Smooth muscle cell of trachea (primary cell): ENCODE measurements at places on chromosomes 16 and 17. TPM values are rescaled to one million over a fixed set of nuclear protein-coding genes. Genes with fewer than 3 reads are reported as not detected.

TBC1D3E gene
- not detected in 2 replicates for total RNA-seq

CCL17 gene
- total RNA-seq = not detected in 2 replicates

SLC2A4 gene
- total RNA-seq = 0.17 and 0.44 TPM in 2 replicates

LAT gene
- total RNA-seq = 0.99 and 1.5 TPM in 2 replicates

CD7 gene
- 0.66 and 1.3 TPM in 2 replicates for total RNA-seq

BHLHA9 gene
- not detected in 2 replicates for total RNA-seq

FA2H gene
- total RNA-seq = not detected in 2 replicates

ADPRM gene
- 13.7 and 15.5 TPM in 2 replicates for total RNA-seq

HSPB9 gene
- not detected in 2 replicates for total RNA-seq

BAIAP3 gene
- total RNA-seq = 1.5 and 1.9 TPM in 2 replicates

MYH8 gene
- total RNA-seq = not detected in 2 replicates

BAHCC1 gene
- 7.4 and 7.6 TPM in 2 replicates for total RNA-seq

SUZ12 gene
- 10.6 and 26.0 TPM in 2 replicates for total RNA-seq

SPNS3 gene
- not detected in 2 replicates for total RNA-seq

THUMPD1 gene
- 77.8 and 105 TPM in 2 replicates for total RNA-seq

KCNAB3 gene
- total RNA-seq = 0.33 and 0.44 TPM in 2 replicates

SHISA9 gene
- under 0.01 TPM in 1 of 2 replicates, not detected in the other for total RNA-seq

DNAH17 gene
- 0.15 TPM in 1 of 2 replicates, not detected in the other for total RNA-seq

TEKT3 gene
- 0.15 and 0.50 TPM in 2 replicates for total RNA-seq

MSRB1 gene
- 6.1 TPM in 2 replicates for total RNA-seq

CNGB1 gene
- total RNA-seq = not detected in 2 replicates

CX3CL1 gene
- 0.33 and 0.58 TPM in 2 replicates for total RNA-seq

FOXJ1 gene
- 0.17 TPM in 1 of 2 replicates, not detected in the other for total RNA-seq

TPPP3 gene
- total RNA-seq = 1.0 and 2.2 TPM in 2 replicates

MVD gene
- 68.3 and 118 TPM in 2 replicates for total RNA-seq

ABCA10 gene
- 2.8 and 4.7 TPM in 2 replicates for total RNA-seq

ABCC11 gene
- total RNA-seq = 0.33 and 0.44 TPM in 2 replicates

ZACN gene
- total RNA-seq = under 0.01 and 0.15 TPM in 2 replicates

KRTAP9-8 gene
- total RNA-seq = not detected in 2 replicates

PPP1R27 gene
- total RNA-seq = 0.17 TPM in 1 of 2 replicates, not detected in the other

KLHL10 gene
- total RNA-seq = 0.17 and 0.29 TPM in 2 replicates

KIF19 gene
- under 0.01 TPM in 1 of 2 replicates, not detected in the other for total RNA-seq

EVPL gene
- total RNA-seq = under 0.01 TPM in 1 of 2 replicates, not detected in the other

ARHGDIG gene
- 0.73 and 0.99 TPM in 2 replicates for total RNA-seq

DBF4B gene
- 1.8 and 8.6 TPM in 2 replicates for total RNA-seq

KRTAP1-5 gene
- 2.2 TPM in 1 of 2 replicates, not detected in the other for total RNA-seq

HOXB13 gene
- total RNA-seq = not detected in 2 replicates

FLOT2 gene
- total RNA-seq = 57.9 and 64.6 TPM in 2 replicates

C1QTNF8 gene
- total RNA-seq = not detected in 2 replicates

TP53TG3B gene
- total RNA-seq = not detected in 2 replicates

TMEM132E gene
- total RNA-seq = not detected in 2 replicates

STH gene
- not detected in 2 replicates for total RNA-seq

FOXL1 gene
- total RNA-seq = 27.1 and 27.3 TPM in 2 replicates

ZNF205 gene
- 17.6 and 25.1 TPM in 2 replicates for total RNA-seq

TMEM256 gene
- 95.8 and 132 TPM in 2 replicates for total RNA-seq

OR3A3 gene
- total RNA-seq = not detected in 2 replicates

TMC7 gene
- 0.66 and 0.73 TPM in 2 replicates for total RNA-seq

ENKD1 gene
- total RNA-seq = 18.2 and 21.8 TPM in 2 replicates

HSF4 gene
- 12.9 and 50.4 TPM in 2 replicates for total RNA-seq

ADORA2B gene
- 11.2 and 24.5 TPM in 2 replicates for total RNA-seq

BIRC5 gene
- total RNA-seq = 12.6 and 90.8 TPM in 2 replicates

KRTAP4-6 gene
- total RNA-seq = not detected in 2 replicates

PTX4 gene
- 0.29 TPM in 1 of 2 replicates, not detected in the other for total RNA-seq
